Frontal cortex (tissue), 4 donors: ENCODE measurements at places on chromosomes 11 and 22.
A peak's percentile ranks its signal among the peaks of the same experiment; 100 is the strongest.

GRCh38 chr11:115724666-115725065 is 220.5 kb upstream of the CADM1 start:
- no peak for DNase-seq

DNA sequence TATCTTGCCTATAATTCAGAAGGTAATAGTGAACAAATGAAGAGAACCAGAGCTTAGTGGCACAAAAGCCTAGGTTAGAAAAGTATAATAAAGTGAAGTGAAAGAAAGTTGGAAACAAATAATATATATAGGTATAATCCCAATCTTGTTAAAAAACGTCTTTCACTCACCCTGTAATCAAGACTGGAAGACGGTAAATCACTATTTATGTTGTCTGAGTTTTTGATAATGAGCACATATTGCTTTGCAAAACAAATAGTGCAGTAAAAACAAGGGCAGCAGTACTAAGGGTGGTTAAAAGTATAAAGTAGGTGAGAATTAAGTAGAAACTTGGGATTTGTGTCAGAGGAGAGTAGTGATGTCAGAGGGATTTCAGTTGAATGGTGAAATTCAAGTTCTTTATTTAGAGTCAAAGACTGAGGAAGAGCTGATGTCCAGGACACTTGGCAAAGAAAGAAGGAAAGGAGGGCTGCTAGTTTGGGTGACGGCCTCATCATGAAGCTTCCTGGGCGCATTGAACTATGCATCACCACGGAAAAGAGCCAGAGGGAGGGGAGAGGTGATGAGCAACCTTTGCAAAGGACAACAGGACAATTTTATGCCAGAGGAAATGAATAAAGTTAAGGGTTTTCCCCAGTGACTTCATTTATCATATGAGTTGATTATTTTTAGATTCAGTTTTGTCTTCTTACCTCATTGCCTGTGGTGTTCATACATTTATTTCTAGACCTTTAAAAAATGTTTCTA is 11.4 kb downstream of the NCAM1 start:
- no peak for DNase-seq

DNA sequence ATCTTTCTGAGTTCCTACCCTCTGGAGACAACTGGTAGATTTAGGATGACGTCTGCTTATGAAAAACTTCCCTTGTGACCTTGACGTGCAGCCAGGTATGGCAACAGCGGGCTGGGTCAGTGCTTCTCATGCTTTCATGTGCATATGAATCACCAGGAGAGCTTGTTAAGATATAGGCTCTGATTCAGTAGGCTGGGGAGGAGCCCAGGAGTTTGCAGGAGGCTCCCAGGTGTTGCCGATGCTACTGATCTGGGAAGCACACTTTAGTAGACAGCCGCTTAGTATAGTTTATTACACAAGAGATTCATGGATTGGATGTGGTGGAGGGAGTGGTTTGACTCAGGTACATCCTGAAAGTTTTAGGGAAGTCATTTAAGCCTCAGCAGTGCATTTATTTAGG is 23.8 kb downstream of the DIXDC1 start:
- no peak for DNase-seq

DNA sequence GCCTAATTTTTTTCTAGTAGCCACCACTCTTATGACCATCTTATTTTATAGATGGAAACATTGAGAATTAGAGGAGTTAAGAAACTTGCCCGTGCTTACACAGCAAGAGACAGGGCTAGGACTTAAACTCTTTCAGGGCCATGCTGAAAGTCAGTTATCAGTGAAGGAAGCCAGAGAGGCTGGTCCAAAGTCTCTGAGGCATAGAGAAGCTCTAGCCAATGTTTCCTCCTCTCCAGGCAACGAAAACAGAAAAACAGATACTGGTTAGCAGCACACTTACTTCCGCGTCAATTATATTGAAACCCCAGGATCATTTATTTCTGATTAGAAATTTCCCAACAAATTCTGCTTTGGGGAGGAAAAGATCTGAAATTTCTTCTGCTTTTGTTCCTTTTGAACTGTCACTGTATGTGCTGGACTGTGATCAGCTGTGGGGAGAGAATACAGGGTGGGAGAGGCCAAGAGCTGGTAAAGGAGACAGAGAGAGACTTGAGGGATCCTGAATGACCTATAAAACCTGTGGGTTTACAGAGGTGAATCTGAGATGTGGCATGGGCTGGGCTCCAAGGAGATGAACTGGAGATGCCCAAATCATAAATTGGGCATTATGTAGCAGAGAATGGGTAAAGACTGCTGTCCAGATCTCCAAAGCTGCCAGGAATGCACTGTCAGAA is 37.5 kb upstream of the CAPRIN1 start:
- no peak for DNase-seq

DNA sequence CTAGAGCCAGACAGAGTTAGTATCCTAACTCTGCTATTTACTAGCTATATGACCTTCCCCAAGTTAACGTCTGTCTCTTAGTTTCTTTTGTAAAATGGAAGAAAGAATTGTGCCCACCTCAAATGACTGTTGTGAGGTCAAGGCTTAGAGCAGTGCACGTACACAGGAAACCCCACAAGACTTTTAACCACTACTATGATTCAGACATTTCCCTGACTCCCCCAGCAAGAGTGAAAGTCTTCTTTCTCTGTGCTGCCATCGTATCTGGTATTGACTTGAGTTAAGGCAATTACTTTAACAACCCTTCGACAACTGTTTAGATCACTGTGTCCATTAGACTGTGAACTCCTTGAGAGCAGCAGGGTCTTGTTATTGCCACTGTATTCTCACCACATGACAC is 2.6 kb upstream of the OR52W1 start:
- no peak for DNase-seq

DNA sequence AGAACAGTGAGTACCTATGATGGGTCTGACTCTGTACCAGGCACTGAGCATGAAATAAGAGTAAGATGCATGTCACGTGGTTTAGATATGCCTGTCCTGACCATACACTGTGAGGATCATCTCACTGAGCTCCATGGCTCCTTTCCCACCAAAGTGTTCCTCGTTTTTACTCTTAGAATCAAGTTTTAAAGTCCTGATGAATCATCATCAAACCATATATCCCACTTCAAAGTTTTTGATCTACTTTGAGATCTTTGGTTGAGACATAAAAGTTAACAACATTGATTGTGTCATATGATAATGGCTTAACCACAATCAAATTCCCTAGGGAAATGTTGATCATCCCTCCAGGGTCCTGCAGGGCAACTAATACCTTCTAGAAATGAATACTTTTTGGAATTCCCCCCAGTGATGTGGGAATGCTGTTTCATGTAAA is 12.8 kb downstream of the ETS1 start:
- no peak for DNase-seq

DNA sequence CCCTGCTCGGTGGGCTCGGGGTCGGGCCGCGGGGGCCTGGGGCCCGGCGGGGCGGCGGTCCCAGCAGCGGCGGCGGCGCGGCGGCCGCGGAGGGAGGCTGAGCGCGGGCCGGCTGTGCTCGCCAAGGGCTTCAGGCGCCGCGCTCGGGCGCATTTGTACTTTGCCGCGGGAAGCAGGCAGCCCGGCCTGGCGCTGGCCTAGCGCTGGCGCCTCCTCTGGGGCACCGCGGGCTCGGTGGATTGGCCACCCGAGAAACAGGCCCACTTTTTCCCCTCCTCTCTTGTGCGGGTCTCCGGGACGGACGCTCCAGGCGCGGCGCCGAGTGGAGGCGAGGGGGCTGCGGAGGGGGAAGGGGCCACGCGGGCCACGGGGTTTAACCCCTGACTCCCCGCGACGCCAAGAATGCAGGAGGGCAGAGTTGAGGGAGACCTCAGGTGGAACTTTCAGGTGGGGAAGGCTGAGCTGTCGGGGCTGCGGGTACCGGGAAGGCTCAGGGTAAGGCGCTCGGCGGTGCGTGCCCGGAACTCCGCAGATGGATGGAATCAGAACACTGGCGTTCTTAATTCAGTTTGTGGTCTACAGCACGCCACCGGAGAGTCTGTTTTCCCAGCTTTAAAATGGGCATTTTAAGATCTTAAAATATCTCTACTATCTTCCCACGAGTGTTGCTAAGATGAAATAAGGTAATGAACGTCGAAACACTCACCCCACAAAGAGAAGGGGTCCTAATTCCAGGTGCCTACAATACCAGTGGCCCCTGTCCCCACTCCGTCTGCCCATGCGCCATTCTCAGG is at the start of gene CHRDL2:
Gene CHRDL2, minus strand, starts transcription at position 126 of the 794 bp plus-strand sequence. CDS start 538 bp downstream, outside the sequence.
- DNase-seq: peak; percentile 56

DNA sequence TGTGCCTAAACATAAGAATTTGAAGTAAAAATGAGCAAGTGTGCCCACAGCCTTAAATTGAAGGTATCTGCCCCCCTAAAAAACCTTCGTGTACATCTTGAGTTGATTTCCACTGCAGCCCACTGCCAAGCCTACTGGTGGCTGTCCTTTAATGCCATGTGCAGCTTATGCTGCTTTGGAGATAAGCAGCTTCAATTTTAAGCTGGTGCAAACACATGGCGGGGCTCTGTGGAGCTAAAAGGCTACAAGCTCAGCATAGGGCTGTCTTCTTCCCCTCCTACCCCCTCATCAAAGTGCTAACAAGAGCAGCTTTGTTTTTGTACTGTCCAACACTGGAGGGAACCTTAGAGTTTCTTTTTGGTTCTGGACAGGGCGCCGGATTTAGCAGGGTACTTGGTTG is 128.5 kb upstream of the LMO1 start:
- DNase-seq: no peak

GRCh38 chr11:1573903-1574237 is 1.8 kb upstream of the DUSP8 start:
- peak; percentile 17 for DNase-seq
